A549 treated with RU486 at 1 μM for 4 hours (cell line): ENCODE measurements at places on chromosomes 6 and 20. TPM values are rescaled to one million over a fixed set of nuclear protein-coding genes. Genes with fewer than 3 reads are reported as not detected.

Gene LRP11
- 21.8 to 41.2 TPM (median 37.2 TPM) in 5 replicates for total RNA-seq

Gene KCNQ5
- 1.7 to 2.1 TPM (median 1.8 TPM) in 5 replicates for total RNA-seq

Gene NRM
- 21.9 to 32.3 TPM (median 27.8 TPM) in 5 replicates for total RNA-seq

Gene TGM3
- 0.05 TPM in 1 of 5 replicates, not detected in the others for total RNA-seq

Gene GPR6
- total RNA-seq = not detected in 5 replicates

Gene WFDC12
- not detected in 5 replicates for total RNA-seq

Gene BMP6
- 13.7 to 21.7 TPM (median 20.3 TPM) in 5 replicates for total RNA-seq

Gene LTA
- total RNA-seq = 0.10 TPM in 1 of 5 replicates, not detected in the others

Gene CPNE5
- total RNA-seq = 0.05 to 0.15 TPM (median 0.08 TPM) in 4 of 5 replicates, not detected in the other

Gene PLG
- not detected in 5 replicates for total RNA-seq

Gene SLC35D3
- 0.07 to 0.15 TPM (median 0.07 TPM) in 3 of 5 replicates, not detected in the others for total RNA-seq

Gene CFAP61
- total RNA-seq = 0.16 to 0.92 TPM (median 0.47 TPM) in 4 of 5 replicates, not detected in the other

Gene GSTA3
- not detected in 5 replicates for total RNA-seq

Gene ADGRG6
- 22.6 to 55.5 TPM (median 50.3 TPM) in 5 replicates for total RNA-seq

Gene NFYA
- 10.0 to 14.8 TPM (median 13.5 TPM) in 5 replicates for total RNA-seq

Gene ZBTB46
- 0.46 to 0.96 TPM (median 0.71 TPM) in 5 replicates for total RNA-seq

Gene CTAGE9
- not detected in 5 replicates for total RNA-seq

Gene DLK2
- 3.6 to 6.8 TPM (median 5.7 TPM) in 5 replicates for total RNA-seq

Gene VSX1
- total RNA-seq = 0.74 to 1.6 TPM (median 1.1 TPM) in 5 replicates

Gene TMC2
- not detected in 5 replicates for total RNA-seq

Gene WRNIP1
- total RNA-seq = 34.9 to 46.1 TPM (median 37.9 TPM) in 5 replicates

Gene DOP1A
- total RNA-seq = 1.8 to 3.5 TPM (median 2.8 TPM) in 5 replicates

Gene PCMT1
- total RNA-seq = 84.5 to 93.1 TPM (median 88.8 TPM) in 5 replicates

Gene HSP90AB1
- total RNA-seq = 1,151 to 1,429 TPM (median 1,269 TPM) in 5 replicates

Gene SLC22A1
- 1.6 to 2.5 TPM (median 1.7 TPM) in 5 replicates for total RNA-seq

Gene SLC2A4RG
- total RNA-seq = 57.0 to 107 TPM (median 91.7 TPM) in 5 replicates

Gene KIAA1755
- total RNA-seq = 0.11 to 0.21 TPM (median 0.15 TPM) in 4 of 5 replicates, not detected in the other

Gene ARMH2
- not detected in 5 replicates for total RNA-seq

Gene CDK19
- 2.0 to 5.1 TPM (median 4.6 TPM) in 5 replicates for total RNA-seq

Gene FAM229B
- 5.1 to 11.2 TPM (median 8.7 TPM) in 5 replicates for total RNA-seq

Gene PRR18
- 0.16 to 0.27 TPM (median 0.23 TPM) in 4 of 5 replicates, not detected in the other for total RNA-seq

Gene NELFE
- 75.3 to 97.3 TPM (median 88.3 TPM) in 5 replicates for total RNA-seq

Gene ADGRF5
- total RNA-seq = not detected in 5 replicates

Gene SIRPD
- not detected in 5 replicates for total RNA-seq

Gene DEFB128
- total RNA-seq = not detected in 5 replicates

Gene ADTRP
- 0.37 to 1.0 TPM (median 0.64 TPM) in 5 replicates for total RNA-seq

Gene ABHD16B
- not detected in 5 replicates for total RNA-seq

Gene HLA-G
- total RNA-seq = 0.13 TPM in 1 of 5 replicates, not detected in the others

Gene SPINT4
- not detected in 5 replicates for total RNA-seq

Gene TP53RK
- total RNA-seq = 13.0 to 14.4 TPM (median 13.6 TPM) in 5 replicates

Gene ZNF334
- not detected in 5 replicates for total RNA-seq

Gene RBPJL
- total RNA-seq = not detected in 5 replicates

Gene FOXA2
- 12.9 to 20.9 TPM (median 19.3 TPM) in 5 replicates for total RNA-seq

Gene GPR31
- not detected in 5 replicates for total RNA-seq

Gene GPLD1
- total RNA-seq = 1.1 to 1.3 TPM (median 1.1 TPM) in 5 replicates

Gene GLO1
- 52.5 to 104 TPM (median 94.4 TPM) in 5 replicates for total RNA-seq

Gene CAGE1
- total RNA-seq = 0.10 TPM in 1 of 5 replicates, not detected in the others

Gene PHACTR1
- total RNA-seq = 0.05 TPM in 1 of 5 replicates, not detected in the others

Gene EPPIN
- total RNA-seq = not detected in 5 replicates

Gene LAMA2
- 0.26 to 1.5 TPM (median 0.57 TPM) in 5 replicates for total RNA-seq

Gene MEP1A
- total RNA-seq = not detected in 5 replicates

Gene SCRT2
- not detected in 5 replicates for total RNA-seq

Gene LPIN3
- 7.5 to 12.1 TPM (median 8.4 TPM) in 5 replicates for total RNA-seq

Gene PCSK2
- not detected in 5 replicates for total RNA-seq

Gene FAM184A
- total RNA-seq = 0.07 TPM in 1 of 5 replicates, not detected in the others

Gene SUPT3H
- 3.8 to 5.2 TPM (median 4.0 TPM) in 5 replicates for total RNA-seq

Gene MCHR2
- not detected in 5 replicates for total RNA-seq
